ENCODE measurements at places on chromosomes 1 and 21. TPM values are rescaled to one million over a fixed set of nuclear protein-coding genes. Genes with fewer than 3 reads are reported as not detected.

DNA sequence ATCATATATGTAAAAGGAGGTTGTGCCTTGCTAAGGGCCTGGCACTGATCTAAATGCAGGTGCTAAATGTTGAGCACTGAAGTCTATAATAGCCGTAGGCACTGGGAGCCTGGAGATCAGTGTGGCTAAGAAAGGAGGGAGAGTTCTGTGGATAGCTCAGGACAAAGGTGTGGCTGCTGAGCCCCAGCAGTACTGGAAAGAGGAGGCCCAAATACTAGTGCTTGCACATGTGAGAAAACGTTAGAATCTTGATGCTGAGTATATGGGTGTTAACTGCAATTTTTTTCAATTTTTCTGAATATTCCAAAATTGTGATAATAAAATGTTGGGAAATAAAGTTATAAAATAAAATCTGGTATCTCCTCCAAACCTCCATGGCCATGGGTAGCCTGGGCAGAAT lies 62.5 kb upstream of the PTGFRN start:
- no peak for DNase-seq
- H3K36me3 ChIP-seq: no peaks in the 10 kb centered on the region
- H3K27ac ChIP-seq: no peak overlapping the region
- H3K4me3 ChIP-seq: no peak overlapping the region
- H3K4me1 ChIP-seq: no peaks in the 10 kb centered on the region

DNA sequence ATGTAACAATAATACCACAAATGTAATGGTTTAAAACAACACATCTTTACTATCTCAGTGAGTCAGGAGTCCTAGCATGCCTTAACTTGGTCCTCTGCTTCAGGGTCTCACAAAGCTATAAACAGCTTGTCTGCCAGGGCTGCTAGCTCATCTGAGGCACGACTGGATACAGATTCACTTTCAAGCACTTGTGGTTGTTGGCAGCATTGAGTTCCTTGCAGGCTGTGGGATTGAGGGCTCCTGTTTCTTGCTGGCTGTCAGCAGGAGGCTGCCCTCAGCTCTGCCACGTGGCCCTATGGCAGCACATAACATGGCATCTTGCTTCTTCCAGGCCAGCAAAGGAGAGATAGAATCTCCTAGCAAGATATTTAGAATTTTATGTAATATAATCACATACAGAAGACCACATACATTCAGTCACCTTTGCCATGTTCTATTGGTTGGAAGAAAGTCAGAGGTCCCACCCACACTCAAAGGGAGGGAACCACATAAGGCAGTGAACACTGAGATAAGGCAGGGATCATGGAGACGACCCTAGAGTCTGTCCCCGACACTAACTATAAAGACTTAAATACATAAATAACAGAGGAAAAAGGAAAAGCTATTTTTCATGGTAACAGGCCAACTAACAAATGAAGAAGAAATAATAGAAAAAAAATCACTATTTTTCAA lies 18.9 kb upstream of the IPP start:
- no peaks in the 10 kb centered on the region for H3K4me1 ChIP-seq
- H3K27ac ChIP-seq: no peak overlapping the region
- DNase-seq: no peak
- H3K36me3 ChIP-seq: no peaks in the 10 kb centered on the region
- no peaks in the 10 kb centered on the region for H3K27me3 ChIP-seq
- no peak overlapping the region for H3K4me3 ChIP-seq

GRCh38 chr1:165686121-165686970 lies 12.0 kb downstream of the ALDH9A1 start:
- peaks cover 7% of the 10 kb centered on the region for H3K4me1 ChIP-seq
- no peaks in the 10 kb centered on the region for H3K27me3 ChIP-seq
- peaks cover 13% of the 10 kb centered on the region for H3K36me3 ChIP-seq

- H3K27me3 ChIP-seq: peaks cover 3% of the 10 kb centered on the region
- DNase-seq: no peak
- H3K4me3 ChIP-seq: no peak overlapping the region
- H3K4me1 ChIP-seq: no peaks in the 10 kb centered on the region
- no peaks in the 10 kb centered on the region for H3K36me3 ChIP-seq
These were observed 223.8 kb downstream of the PTPRU start for GRCh38 chr1:29460041-29460610.

SLC45A3 gene
- total RNA-seq: 23.3 TPM

TAL1 gene
- 4.4 TPM for total RNA-seq

All from stomach (tissue), 19 donors.